ENCODE measurements at places on chromosomes 4 and X.

DNA sequence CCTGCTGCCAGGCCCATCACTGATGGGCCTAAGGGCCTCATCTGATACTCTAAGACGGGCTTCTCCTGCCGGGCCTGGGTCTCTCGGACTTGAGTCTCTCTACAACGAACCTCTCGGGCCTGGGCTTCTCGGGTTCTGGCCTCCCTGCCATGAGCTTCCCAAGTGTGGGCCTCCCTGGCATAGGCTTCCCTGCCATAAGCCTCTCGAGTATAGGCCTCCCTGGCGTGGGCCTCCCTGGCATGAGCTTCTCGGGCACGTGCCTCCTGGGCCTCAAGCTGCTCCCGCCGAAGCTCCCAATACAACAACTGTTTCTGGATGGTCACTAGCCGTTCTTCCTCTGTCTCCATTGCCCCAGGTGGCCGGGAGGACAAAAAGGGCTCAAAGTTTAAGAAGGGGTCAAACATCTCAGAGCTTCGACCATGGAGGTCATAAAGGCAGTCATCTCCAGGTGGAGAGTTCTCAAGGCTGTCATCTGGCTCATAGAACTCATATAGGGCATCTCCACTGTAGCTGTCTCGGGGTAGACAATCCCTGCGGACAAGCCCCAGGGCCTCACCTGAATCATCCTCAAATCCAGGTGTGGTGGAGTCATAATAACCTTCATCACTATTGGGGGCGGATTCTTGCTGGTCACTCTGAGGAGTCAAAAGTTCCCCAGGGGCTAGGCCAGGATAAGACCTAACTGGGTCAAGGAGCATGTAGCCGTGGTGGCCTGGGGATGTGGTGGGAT, 14.1 kb downstream of the AMER1 start:
- no peak for DNase-seq

DNA sequence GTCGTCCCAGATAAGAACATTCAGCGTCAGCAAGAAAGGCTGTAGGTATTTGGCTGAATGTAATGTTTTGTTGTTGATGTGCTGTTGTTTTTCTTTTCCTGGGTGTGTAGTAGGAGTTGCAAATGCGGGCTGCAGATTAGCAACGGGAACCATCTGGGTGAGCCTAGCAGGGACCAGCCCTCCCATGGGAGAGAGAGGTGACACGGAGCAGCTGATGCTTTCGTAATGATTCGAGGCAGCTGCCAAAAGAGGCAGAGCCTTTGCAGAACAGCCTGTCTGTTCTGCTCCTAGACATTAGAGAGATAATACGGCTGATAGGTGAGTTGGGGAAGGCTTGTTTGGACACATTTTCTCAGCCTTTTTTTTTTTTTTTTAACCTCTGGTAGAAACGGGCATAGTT, 25.3 kb downstream of the ARSF start:
- DNase-seq: no peak

DNA sequence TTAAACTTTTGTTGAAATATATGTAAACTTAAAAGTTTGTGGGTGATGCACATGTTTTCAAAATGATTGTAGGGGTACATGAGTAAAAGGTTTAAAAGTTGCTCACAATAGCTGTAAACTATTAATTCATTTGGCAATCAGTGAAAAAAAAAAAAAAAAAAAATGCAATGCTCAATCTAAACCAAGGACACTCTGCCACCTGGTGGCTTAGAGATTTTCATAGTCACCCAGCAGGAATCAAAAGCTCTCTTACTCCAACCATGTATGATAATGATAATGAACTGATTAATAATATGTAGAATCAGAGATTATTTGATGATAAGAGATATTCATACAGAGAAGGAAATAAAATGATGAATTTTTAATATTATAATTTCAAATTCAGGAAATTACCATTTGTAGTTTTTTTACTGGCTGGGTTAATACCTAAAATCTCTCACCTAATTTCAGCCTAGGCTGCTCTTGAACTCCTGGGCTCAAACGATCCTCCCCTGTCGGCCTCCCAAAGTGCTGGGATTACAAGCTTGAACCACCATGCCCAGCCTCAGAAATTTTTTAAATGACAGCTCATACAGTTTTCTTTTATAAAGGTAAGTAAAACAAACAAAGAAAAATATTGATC, 46.9 kb upstream of the SLC25A4 start:
- DNase-seq: no peak

- no peak for DNase-seq
Measured at GRCh38 chr4:104868533-104868932, 278.1 kb upstream of the TET2 start.

GRCh38 chrX:34072906-34073305, 59.2 kb downstream of the FAM47A start:
- DNase-seq: no peak

- no peak for DNase-seq
Measured at GRCh38 chr4:54643958-54644751, 13.6 kb upstream of the KIT start.

GRCh38 chr4:62161446-62161845, 961.3 kb downstream of the ADGRL3 start:
- DNase-seq: no peak

- DNase-seq: no peak
Measured at GRCh38 chr4:14262221-14262620, 634.7 kb upstream of the BOD1L1 start.

DNA sequence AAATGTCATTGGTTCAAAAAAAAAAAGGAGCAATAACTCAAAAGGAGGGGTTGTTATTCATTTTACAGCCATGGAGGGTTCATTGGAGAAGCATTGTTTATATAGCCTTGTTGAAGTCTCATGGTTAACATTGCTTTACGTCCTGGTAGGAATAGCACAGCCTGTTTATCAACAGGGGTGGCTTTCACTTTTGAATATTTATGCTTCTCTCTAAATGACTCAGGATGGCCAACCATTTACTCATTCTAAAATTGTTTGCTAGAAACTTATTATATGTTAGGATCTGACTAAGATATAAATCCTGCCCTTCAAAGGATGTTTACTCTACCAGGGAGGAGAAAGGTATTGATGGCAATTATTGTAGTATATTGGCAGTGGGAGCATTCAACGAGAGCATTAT, 534.1 kb upstream of the GALNTL6 start:
- no peak for DNase-seq

- DNase-seq: no peak
Measured at GRCh38 chrX:70656304-70656703, 211.7 kb downstream of the DLG3 start.

DNA sequence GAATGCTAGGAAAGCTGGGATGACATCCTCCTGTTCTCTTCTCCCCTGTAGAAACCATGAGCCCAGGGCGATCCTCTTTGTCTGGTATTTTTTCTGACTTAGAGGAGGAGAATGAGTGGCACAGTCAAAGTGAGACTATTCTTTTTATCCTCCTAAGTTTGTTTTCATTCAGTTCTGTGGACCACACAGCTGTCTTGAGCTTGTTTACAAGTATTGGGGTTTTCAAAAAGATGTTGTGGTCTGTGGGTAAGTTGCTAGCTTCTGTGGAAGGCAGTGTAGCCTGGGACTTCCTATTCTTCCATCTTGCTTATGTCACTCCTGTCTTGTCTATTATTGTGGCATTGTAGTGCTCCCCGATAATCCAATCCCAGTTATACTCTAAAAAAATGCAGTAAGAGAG, 223.0 kb downstream of the PAPSS1 start:
- no peak for DNase-seq

DNA sequence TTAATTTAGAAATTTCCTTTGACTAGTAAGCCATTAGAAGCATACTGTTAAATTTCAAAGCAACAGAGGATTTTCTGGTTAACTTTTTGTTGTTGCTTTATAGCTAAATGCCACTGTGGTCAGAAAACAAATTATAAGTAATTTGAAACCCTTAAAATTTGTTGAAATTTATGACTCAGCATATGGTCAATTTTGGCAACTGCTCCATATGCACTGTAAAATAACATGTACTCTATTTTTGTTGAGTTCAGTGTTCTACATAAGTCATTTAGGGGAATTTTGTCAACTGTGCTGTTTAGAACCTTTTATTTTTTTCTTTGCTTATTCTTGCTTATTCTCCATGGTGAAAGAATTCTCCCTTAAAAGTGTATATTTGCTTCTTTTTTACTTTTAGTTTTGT, 28.6 kb downstream of the SCLT1 start:
- no peak for DNase-seq

- peak; percentile 79 for DNase-seq
Measured at GRCh38 chr4:107825072-107825824, 516 bp downstream of the SGMS2 start.

DNA sequence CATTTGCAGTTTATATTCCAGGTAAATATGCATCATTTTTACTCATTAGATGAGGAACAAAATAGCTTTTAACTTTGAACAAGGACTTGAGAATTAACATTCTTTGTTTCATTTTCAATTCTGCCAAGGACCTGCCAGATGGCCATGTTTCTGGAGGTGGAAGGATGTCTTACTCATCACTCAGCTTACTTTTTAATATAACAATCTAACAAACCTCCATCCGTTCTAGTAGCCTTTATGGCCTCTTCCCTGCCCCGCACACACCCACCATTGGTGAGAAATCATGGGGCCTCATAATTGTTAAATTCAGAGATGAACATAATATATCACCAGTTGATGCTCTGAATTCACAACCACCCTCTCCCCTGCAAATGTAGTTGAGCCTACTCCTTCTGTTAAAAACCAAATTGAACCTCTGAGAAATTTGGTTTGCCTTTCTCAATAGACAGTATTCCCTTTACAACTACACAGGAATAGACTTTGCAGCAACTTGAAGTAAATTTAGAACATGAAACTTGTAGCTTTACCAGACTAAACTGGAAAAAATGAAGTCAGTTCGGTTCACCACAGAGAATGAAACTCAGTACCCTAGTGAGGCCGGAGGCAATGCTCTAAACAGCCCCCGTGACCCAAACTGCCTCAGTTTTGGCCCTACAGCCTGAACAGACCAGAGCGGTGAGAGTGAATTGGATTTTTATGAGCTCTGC, 50.1 kb upstream of the ACSL4 start:
- no peak for DNase-seq

DNA sequence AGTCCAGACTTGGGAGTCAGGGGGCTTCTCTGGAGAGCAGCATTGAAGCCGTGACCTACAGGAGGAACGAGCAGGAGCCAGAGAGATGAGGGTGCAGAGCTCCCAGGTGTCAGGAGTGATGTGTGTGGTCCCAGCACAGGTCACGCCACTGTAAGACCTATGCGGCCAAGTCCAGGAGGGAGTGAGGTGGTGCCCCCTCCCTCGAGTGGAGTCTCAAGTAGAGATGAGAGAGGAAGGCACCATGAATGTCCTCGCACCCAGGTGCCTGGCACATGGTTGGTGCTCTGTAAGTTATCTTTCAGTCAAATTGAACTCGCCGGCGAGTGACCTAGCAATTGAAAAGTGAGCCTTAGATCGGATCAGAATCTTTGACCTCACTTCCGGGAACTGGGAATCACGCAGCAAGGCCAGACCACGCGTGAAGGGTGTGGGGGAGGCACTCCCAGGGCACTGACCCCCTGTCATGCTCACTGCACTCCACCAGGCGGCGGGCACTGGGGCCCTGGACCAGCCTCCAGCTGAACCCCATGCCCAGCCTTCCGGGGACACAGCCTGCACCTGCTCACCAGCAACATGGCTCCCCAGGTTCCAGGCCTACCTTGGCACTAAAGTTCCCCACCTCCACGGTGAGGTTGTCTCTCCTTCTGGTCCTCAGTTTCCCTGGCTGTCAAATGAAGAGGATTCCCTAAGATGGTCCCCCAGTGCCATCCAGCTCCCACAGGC, 127.4 kb downstream of the HMX1 start:
- no peak for DNase-seq

DNA sequence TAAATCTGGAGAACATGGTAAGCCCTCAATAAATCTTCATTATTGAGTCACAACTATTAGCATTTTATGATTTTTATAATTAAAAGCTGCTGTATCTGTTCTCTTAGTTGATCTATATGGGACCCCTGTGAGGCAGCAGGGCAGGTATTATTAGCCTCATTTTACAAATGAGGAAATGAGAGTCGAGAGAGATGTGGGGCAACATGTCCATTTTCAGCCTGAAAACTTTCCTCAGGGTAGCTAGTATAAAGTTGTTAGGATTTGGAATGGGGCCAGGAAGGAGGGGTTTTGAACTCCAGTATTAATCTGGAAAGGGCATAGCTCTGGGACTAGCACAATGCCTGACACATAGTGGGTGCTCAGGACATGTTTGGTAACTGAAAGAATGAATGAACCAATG, 191.7 kb upstream of the GPC4 start:
- no peak for DNase-seq

DNA sequence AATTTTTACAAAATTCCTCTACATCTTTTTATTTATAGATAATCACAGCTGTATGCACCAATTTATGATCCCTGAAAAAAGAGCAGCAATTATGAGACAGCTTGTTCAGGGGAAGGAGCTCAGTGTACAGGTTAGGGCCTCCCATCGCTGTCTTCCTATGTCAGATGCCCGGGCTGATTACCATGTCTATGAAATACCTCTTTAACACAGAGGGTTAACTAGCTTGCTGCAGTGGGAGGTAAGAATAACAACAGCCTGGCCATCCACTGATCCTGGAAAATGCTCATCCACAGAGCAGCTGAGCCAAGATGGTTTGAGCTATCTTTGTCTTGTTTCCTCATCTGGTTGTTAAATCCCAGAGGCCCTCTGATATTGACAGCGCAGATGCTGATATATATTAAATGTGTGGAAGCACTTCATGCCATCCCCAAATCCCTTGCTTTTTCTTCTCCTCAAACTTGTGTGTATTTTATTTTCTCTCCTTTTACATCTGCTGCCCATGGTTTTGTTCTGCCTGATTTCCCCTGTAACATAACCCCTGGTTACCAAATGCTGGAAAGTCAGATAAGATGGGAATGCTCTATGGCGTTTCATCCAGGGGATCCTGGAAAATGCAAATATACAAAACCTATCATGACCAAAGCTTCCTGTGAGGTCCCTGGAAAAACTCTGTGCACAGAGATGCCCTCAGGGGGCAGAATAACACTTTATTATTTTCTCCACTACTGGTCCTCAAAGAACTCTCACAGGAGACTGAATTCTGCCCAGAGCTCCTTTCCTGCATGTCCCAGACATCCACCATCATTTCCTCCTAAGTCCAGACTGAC, 85.8 kb upstream of the PUDP start:
- DNase-seq: no peak

- DNase-seq: no peak
Measured at GRCh38 chr4:100738196-100739165, 220.7 kb upstream of the EMCN start.

DNA sequence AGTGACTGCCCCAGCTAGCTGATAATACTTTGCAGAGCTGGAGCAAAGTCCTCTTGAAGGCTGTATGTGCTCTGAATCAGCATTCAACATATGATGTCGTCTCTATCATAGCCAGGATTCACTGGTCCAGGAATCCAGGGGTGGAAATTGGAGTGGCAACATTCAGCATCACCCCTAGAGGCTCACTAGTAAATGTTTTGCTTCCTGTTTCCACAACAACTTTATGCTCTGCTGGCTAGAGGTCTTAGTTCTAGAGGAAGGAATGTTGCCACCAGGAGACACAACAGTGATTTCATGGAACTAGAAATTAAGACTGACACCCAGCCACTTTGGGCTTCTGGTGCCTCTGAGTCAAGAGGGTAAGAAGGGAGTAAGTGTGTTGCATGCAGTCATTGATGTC, 11.3 kb downstream of the MAGEA1 start:
- DNase-seq: no peak

- no peak for DNase-seq
Measured at GRCh38 chr4:122005064-122005755, 53.4 kb upstream of the TRPC3 start.
